SJCRH30 (cell line): ENCODE measurements at places on chromosomes 1 and 21. TPM values are rescaled to one million over a fixed set of nuclear protein-coding genes. Genes with fewer than 3 reads are reported as not detected.

SHISAL2A gene
- not detected in 2 replicates for total RNA-seq

DNA sequence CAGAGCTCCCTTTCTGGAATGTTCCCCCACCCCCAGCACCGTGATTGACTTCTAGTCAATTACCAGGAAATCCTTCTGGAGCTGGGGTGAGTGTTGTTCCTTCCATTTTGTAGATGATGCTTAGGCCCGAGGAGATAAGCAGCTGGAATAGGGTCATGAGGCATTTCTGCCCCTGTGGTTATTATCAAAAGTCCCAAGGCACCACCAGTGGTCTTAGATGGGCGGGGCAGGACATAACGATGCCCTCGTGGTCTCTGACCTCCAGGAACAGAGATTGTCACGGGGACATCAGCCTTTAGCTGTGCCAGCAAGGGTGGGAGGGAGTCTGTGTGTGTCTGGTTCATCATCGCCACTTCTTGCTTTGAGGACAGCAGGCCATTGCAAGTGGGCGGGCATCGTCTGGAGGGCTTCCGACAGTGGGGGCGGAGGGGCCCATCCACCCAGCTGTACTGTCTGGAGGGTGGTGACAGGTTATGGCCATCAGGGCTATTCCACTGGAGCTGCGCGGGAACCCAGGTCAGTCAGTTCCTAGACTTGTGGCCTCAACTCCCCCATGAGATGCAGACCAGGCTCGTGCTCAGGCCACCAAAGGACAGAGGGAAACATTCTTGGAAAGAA is 22.6 kb downstream of the TNFRSF8 start:
- DNase-seq = no peak

DNA sequence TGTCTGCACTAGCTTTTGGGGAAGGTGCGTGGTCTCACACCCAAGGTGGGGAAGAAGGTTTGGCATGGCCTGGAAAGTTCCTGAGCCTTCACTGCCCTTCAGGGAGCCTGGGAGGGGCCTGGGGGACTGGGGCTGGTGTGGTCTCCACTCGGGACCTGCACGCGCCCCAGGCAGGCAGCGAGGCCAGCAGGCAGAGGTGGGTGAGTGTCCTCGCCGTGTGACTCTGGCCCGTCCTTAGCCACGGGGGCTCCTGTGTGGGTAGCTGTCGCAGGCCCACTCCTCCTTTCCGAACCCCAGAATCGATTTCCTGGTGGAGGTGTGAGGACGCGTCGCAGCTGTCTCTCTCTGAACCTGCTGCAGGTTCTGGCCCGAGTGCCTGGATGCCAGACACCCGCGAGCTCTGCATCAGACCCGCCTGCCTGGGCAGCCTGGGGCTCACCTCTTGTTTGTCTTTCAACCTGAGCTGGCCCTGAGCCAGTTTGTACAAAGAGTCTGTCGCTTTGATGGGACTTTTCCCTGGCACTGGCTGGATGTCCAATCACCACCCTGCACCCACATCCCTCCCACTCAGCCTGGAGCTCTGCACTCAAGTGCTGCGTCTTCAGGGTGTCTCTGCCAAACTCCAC is 36.0 kb upstream of the SLC19A1 start:
- DNase-seq = no peak

DNA sequence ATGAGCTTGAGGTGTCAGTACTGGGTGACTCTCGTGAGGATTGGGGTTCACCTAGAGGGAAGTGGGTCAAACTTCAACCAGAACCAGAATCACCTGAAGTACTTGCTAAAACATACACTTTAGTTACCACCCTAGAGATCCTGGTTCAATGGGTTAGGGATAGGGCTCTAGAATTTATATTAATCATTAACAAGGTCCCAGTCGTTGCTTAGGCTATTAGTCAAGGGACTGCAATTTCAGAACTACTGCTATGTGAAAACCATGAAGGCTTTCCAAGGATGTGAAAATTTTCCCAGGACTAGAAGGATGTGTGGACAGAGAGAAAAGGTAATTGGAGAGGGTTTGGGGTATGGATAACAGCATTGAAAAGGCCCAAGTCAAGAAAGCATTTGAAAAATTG is 162.6 kb downstream of the GRIK1 start:
- no peak for DNase-seq

C1QC gene
- not detected in 2 replicates for total RNA-seq

PRDX1 gene
- total RNA-seq = 821 and 837 TPM in 2 replicates

TEKT2 gene
- total RNA-seq = 0.15 TPM in 1 of 2 replicates, not detected in the other

DNA sequence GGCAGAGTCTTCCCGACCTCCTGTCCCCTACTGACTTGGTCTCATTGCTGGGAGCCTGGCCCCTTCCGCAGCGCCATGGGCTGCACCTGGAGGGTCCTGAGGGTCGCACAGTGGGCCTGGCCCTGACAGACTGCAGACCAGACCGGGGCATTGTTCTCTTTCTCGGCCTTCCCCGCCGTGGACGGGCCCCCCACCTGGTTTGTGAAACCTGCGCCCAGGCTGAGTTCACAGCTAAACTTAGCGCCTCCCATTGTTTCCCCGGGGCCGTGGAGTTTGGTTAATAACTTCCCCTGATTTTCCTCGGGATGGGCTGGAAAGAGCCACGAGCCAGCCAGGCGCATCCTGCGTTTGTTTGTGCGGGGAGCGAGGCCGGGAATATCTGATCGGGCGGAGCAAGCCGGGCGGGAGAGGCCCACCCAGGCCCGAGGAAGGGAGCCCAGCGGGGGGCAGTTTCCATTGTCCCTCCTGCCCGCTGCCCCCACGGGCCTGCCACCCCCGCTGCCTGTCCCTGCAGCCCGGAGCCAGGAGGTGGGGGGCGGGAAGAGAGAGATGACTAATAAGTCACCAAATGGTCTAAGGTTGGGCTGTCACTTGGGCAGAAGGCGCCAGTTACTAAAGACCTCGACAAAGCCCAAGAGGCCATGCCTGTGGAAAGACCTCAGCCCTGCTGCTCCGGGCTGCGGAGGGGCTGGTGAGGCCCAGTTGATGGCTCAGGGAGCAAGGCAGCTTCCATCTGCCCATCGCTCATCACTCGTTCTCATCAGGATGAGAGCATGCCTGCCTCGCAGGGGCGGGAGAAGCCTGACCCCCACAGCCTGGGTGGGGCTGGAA is 39.0 kb upstream of the ARHGEF16 start:
- DNase-seq = no peak

DNA sequence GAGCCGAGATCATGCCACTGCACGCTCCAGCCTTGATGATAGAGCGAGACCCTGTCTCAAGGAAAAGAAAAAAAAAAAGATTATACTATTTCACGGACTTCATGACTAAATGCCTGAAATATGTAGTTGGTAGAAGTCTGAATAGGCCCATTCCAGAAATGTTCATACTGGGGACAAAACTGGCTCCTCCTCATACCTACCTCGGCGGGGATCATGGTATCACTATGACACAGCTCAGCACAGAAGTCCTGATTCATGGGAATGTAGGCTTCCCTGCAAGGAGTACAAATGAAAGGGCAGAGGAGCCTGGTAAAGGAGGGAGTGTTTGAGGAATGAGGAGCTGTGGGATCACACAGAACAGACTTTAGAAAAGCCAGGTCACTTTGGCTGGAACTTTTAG is 5.0 kb downstream of the SPATA46 start:
- DNase-seq = no peak

RAB7B gene
- not detected in 2 replicates for total RNA-seq
